ENCODE measurements at places on chromosomes 16 and 17. TPM values are rescaled to one million over a fixed set of nuclear protein-coding genes. Genes with fewer than 3 reads are reported as not detected.

GRCh38 chr16:83365166-83365565, 442.6 kb upstream of the HSBP1 start:
- peak; percentile 68 for DNase-seq

DNA sequence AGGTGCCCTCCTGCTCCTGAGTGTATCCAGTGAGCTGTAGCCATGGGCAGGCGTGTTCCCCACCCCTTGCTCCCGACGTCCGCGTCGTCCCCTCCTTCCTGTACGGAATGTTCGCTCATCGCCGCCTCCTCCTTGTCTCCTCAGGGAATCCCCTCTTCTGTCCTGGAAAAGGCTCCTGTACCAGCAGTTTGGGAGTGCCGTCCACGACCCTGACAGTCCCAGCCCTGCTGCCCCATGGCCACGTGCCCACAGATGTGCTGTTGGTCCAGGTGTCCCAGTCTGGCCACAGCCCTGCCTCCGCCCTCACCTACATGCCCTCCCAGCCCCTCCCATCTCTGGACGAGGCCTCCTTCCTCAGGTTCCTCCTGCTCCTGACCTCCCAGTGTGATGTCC, 30.2 kb downstream of the OR1D5 start:
- DNase-seq, result no peak

GRCh38 chr17:80327518-80327917, 66.9 kb downstream of the RNF213 start:
- DNase-seq, result no peak

The SSTR5 gene
- not detected for total RNA-seq

The TNFRSF17 gene
- not detected for total RNA-seq
